ENCODE measurements at places on chromosomes 7 and 10.
A peak's percentile ranks its signal among the peaks of the same experiment; 100 is the strongest.

- H3K36me3 ChIP-seq: no peaks in the 10 kb centered on the region
- no peaks in the 10 kb centered on the region for H3K27me3 ChIP-seq
- H3K4me1 ChIP-seq: no peaks in the 10 kb centered on the region
- no peak for DNase-seq
- H3K4me3 ChIP-seq: no peak overlapping the region
Observed at GRCh38 chr7:132232406-132232805, 343.9 kb downstream of the PLXNA4 start.

GRCh38 chr7:32522746-32523530, 27.6 kb downstream of the AVL9 start:
- H3K27me3 ChIP-seq: no peaks in the 10 kb centered on the region
- H3K4me1 ChIP-seq: no peaks in the 10 kb centered on the region
- H3K27ac ChIP-seq: no peak overlapping the region
- no peak for DNase-seq

DNA sequence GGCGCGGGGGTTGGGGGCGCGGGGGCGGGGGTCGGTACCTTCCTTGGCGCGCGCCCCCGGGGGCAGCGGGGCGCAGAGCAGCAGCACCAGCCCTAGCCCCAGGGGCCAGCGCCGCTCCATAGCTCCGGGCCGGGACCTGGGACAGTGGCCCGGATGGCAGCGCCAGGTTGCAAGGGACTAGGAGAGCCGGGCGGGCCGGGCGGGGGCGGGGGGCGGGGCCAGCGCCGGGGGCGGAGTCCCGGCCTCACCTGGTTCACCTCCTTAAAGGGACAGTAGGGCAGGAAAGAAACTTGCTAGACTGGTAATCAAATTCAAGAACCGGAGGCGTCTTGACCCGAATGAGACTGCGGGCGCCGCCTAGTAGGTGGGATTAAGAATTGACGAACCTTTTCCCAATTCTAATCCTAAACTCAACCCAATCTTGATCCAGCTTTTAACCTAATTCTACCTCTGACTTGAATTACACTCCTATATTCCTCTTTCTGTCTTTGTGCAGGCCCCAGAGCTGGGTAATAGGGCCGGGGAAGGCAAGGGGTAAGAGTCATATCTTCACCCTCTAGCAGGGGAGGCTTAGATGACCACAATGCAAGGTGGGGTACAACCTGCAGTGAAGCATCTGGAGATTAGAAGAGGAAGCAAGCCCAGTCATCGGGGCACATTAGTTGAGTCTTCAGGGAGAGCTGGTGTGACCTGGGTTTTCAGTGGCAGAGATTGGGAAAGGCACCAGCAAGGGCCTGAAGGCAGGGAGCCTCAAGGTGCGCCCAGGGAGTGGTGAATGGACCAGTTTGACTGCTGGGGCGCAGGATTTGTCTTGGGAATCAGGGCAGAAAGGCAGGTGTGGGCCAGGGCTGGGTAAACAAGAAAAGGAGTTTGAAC, at the start of gene EPHA1:
Gene EPHA1 (minus strand): TSS at position 171 of the 876 bp plus-strand sequence. CDS start 51 bp downstream, at position 120.
- DNase-seq: no peak
- peaks cover 19% of the 10 kb centered on the region for H3K4me1 ChIP-seq
- no peaks in the 10 kb centered on the region for H3K36me3 ChIP-seq

GRCh38 chr10:86941991-86942421, 15.4 kb downstream of the MMRN2 start:
- no peaks in the 10 kb centered on the region for H3K36me3 ChIP-seq
- H3K4me1 ChIP-seq: peaks cover 52% of the 10 kb centered on the region
- no peak overlapping the region for H3K27ac ChIP-seq
- H3K27me3 ChIP-seq: no peaks in the 10 kb centered on the region

DNA sequence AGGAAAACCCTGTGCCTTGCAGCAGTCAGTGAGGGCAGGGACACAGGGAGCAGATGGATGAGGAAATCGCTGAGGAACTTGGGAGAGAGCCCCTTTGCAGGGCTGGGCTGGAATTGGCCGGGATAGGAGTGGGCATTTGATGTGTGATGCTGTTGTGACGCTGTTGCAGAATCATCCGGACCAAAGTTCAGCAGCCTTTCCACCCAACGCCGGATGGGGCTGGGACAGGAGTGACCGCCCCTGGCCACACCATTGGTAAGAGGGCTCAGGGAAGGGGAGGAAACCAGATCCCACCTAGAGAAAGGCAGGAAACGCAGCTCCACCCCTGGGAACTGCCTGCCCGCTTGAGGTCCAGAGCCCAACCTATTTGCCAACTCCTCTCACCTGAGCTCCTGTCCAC, 33.9 kb downstream of the PAX2 start:
- DNase-seq: no peak
- H3K4me1 ChIP-seq: no peaks in the 10 kb centered on the region
- no peak overlapping the region for H3K4me3 ChIP-seq
- no peaks in the 10 kb centered on the region for H3K36me3 ChIP-seq

- H3K36me3 ChIP-seq: no peaks in the 10 kb centered on the region
- H3K4me3 ChIP-seq: no peak overlapping the region
- no peaks in the 10 kb centered on the region for H3K27me3 ChIP-seq
- H3K27ac ChIP-seq: no peak overlapping the region
Observed at GRCh38 chr7:2515424-2516193, 4.0 kb upstream of the LFNG start.

GRCh38 chr10:124436191-124436638, 13.6 kb downstream of the NKX1-2 start:
- no peak overlapping the region for H3K4me3 ChIP-seq
- DNase-seq: no peak
- H3K4me1 ChIP-seq: no peaks in the 10 kb centered on the region
- no peaks in the 10 kb centered on the region for H3K36me3 ChIP-seq
- H3K27me3 ChIP-seq: no peaks in the 10 kb centered on the region

DNA sequence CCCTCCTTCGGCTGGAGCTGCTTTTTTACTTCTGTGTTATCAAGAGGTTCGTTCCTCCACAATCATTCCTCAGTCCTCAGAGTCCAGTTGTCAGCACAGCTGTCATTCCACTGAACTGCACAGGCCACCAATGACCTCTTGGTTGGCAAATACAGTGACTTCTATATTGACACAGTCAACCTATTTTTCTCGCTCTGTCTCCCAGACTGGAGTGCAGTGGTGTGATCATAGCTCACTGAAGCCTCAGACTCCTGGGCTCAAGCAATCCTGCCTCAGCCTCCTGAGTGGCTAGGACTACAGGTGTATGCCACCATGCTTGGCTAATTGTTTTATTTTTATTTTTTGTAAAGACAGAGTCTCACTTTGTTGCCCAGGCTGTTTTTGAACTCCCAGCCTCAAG, 27.7 kb downstream of the CRCP start:
- H3K36me3 ChIP-seq: peaks cover 13% of the 10 kb centered on the region
- DNase-seq: no peak
- H3K27ac ChIP-seq: no peak overlapping the region
- H3K4me3 ChIP-seq: no peak overlapping the region
- H3K27me3 ChIP-seq: no peaks in the 10 kb centered on the region

DNA sequence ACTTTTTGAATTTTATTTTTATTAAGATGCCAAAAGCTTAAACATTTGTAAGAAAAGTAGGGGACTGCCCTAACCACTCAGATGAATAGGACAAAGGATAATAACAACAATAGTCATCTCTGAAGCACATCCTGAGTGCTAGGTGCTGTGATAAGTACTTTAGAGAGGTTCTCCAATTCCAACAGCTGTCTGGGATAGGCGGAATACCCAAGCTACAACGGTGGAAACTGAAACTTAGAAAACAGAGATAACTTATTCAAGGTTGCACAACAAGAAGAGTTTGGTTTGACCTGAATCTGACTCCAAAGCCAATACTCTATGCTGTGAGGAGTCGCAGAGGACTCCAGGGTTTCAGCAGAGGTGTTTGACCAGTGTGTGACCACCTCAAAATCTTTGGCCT, 2.0 kb downstream of the RTKN2 start:
- H3K4me1 ChIP-seq: peaks cover 4% of the 10 kb centered on the region
- no peaks in the 10 kb centered on the region for H3K36me3 ChIP-seq
- H3K27ac ChIP-seq: no peak overlapping the region
- no peak overlapping the region for H3K4me3 ChIP-seq

DNA sequence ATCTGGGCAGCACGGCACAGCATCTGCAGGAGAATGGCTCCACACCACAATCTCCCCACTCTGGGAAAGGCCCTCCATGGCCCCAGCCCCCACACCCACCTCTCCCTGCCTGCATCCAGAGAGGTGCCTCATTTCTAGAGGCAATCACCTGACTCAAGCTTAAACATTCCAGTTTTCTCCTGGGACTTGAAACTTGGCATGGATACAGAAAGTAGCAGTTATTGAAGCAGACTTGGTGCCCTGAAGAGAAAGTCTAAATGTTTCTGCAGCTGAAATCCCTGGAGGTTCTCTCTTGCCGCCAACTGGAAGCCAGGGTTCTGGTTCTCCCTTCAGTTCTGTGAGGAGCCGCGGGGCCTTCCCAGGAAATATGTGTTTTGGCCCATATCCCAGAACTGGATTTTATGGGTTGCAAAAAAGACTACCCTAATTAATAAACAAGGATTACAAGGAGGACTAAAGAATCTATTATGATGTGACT, 122.8 kb downstream of the SKIDA1 start:
- H3K27ac ChIP-seq: no peak overlapping the region
- H3K27me3 ChIP-seq: no peaks in the 10 kb centered on the region
- H3K4me1 ChIP-seq: peaks cover 3% of the 10 kb centered on the region
- DNase-seq: no peak

- H3K36me3 ChIP-seq: no peaks in the 10 kb centered on the region
- H3K4me3 ChIP-seq: no peak overlapping the region
- no peaks in the 10 kb centered on the region for H3K27me3 ChIP-seq
- no peaks in the 10 kb centered on the region for H3K4me1 ChIP-seq
Observed at GRCh38 chr7:93944673-93945072, 23.1 kb downstream of the GNG11 start.

- H3K36me3 ChIP-seq: no peaks in the 10 kb centered on the region
- peak overlapping the region; percentile 86 for H3K27ac ChIP-seq
Observed at GRCh38 chr10:119217991-119218490, 10.7 kb downstream of the GRK5 start.

DNA sequence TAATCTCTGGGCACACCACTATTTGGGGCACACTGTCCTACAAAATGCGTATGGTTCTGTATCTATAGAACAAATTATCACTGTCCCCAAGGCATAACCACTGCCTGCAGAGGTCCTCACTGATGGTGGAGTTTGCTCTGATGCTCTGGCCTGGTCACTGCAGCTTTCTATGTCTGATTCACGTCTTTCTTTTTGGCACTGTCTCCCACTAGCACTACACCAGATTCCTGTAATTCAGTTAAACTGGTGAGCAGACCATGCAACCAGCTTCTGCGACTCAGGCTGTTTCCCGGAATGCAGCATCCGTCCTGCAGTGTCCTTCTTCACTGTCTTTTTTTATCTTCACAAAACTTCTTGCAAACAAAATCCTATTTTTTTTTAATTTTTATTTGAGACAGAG, 112.8 kb downstream of the KLF6 start:
- DNase-seq: no peak
- H3K27me3 ChIP-seq: no peaks in the 10 kb centered on the region
- no peaks in the 10 kb centered on the region for H3K4me1 ChIP-seq
- H3K27ac ChIP-seq: no peak overlapping the region

DNA sequence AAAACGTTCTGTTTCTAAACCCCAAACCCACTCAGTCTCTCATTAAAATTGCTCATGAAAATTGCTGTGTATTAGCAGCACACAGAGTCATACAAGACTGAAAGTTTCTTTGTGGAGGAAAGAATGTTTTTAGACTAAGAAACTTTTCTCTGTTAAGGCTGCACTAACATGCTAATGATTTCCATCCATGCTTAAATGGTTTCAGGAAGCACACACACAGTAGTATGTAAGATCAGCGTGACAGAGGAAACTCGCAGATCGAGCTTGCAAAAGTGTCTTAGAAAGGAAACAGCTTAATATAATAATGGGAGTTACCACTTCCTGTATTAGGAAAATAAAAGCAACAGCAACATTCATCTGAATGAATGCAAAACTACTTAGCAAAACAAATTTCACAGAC, 112.7 kb downstream of the ICA1 start:
- no peak for DNase-seq
- peaks cover 5% of the 10 kb centered on the region for H3K4me1 ChIP-seq
- no peaks in the 10 kb centered on the region for H3K27me3 ChIP-seq
- no peak overlapping the region for H3K27ac ChIP-seq

DNA sequence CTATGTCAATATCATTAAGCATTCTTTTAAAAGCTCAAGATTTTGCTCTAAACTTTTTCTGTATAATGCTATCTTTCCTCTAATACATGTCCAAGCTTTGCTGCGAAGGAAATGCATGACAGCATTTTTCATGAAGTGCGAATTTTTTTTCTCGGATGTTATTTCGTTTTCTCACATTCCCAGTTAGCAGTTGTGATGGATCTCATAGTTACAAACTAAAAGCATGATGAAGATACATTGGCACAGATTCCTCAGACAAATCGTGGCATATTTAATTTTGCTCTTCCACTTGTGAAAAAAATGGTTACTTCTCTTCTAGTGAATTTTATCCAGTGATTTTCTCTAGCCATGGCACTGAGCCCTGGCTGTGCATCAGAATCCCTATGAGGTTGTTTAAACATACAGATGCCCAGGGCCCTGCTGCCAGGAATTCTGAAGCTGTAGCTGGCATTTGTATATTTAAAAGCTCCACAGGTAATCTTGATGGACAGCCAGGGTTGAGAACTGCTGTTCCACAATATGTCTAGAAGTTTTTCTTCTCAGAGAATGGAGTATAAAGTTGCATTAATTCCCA, 299.8 kb upstream of the NEBL start:
- H3K4me1 ChIP-seq: no peaks in the 10 kb centered on the region
- H3K27me3 ChIP-seq: no peaks in the 10 kb centered on the region
- H3K4me3 ChIP-seq: no peak overlapping the region
- no peak for DNase-seq
- H3K36me3 ChIP-seq: no peaks in the 10 kb centered on the region

DNA sequence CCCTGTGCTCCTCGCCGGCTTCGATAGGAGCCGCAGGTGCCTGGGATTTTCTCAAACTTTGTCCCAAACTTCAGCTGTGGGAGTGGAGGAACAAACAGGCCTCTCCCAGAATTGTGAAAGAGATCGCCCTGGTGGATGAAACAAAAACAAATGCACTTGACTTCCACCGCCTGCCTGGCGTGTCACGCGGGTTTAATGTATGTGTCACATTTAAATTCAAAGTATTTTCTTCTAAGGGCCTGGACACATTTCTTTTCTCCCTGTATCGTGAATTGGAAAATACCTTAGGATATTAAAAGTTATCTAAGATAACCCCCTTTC, 694 bp upstream of the WASL start:
- peak overlapping the region; percentile 95 for H3K4me3 ChIP-seq
- peaks cover 50% of the 10 kb centered on the region for H3K4me1 ChIP-seq
- DNase-seq: no peak
- no peaks in the 10 kb centered on the region for H3K36me3 ChIP-seq
- H3K27me3 ChIP-seq: no peaks in the 10 kb centered on the region
- peak overlapping the region; percentile 99 for H3K27ac ChIP-seq

DNA sequence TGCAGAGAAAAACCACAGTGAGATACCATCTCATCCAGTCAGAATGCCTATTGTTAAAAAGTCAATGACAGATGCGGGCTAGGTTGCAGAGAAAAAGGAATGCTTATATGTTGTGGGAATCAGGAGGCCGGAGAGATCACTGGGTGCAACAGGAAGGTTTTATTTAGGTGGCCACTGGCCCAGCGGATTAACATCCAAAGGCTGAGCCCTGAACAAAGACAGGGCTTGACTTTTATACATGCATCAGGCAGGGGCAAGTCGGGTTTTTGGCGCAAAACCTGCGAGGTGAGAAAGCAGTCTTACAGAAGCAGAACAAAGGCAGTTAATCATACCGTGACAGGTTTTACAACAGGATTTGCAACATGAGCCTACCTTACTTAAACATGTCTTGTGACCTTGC, 620 bp downstream of the ZNF117 start:
- peaks cover 4% of the 10 kb centered on the region for H3K36me3 ChIP-seq
- H3K27me3 ChIP-seq: no peaks in the 10 kb centered on the region
- no peaks in the 10 kb centered on the region for H3K4me1 ChIP-seq
- H3K4me3 ChIP-seq: no peak overlapping the region

GRCh38 chr10:131731780-131732630, 168.8 kb upstream of the PPP2R2D start:
- H3K4me1 ChIP-seq: no peaks in the 10 kb centered on the region
- no peak overlapping the region for H3K27ac ChIP-seq
- H3K27me3 ChIP-seq: no peaks in the 10 kb centered on the region
- H3K4me3 ChIP-seq: no peak overlapping the region
